ENCODE measurements at places on chromosomes 3 and 15. TPM values are rescaled to one million over a fixed set of nuclear protein-coding genes. Genes with fewer than 3 reads are reported as not detected.

DNA sequence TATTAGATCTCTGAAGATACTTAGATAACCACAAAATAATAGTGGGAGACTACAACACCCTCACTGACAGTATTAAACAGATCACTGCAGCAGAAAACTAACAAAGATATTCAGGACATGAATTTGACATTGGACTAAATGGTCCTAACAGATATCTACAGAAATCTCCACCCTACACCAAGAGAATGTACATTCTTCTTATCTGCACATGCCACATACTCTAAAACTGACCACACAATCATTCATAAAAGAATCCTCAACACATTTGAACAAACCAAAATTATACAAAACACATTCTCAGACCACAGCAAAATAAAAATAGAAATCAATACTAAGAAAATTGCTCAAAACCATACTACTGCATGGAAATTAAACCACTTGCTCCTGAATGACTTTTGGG, 116.3 kb downstream of the DTWD1 start:
- DNase-seq: no peak

- no peak for DNase-seq
Measured at GRCh38 chr15:98858610-98859023, 149.0 kb downstream of the PGPEP1L start.

DNA sequence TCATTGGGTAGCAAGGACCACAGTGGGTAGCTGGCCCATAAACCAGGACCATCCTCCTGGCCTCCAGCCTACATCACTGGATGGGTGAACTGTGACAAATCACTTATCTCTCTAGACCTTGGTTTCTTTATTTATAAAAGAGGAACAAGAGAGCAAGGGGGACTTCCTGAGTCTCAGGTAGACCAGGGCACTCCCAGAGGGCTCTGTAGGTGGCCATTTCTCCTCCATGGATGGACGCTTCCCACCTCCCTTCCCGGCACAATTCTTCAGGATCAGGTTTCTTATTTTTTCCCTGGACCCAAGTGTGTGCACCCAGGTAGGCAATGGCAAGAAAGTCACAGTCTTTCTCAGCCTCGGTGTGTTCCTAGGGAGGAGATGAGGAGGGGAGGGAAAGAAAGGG, 41.4 kb upstream of the SPATA12 start:
- no peak for DNase-seq

- no peak for DNase-seq
Measured at GRCh38 chr15:69576948-69577351, 124.3 kb downstream of the RPLP1 start.

- DNase-seq: no peak
Measured at GRCh38 chr3:49610666-49611280, 56.5 kb downstream of the BSN start.

GRCh38 chr15:35040339-35041255, 44.5 kb downstream of the NANOGP8 start:
- no peak for DNase-seq

DNA sequence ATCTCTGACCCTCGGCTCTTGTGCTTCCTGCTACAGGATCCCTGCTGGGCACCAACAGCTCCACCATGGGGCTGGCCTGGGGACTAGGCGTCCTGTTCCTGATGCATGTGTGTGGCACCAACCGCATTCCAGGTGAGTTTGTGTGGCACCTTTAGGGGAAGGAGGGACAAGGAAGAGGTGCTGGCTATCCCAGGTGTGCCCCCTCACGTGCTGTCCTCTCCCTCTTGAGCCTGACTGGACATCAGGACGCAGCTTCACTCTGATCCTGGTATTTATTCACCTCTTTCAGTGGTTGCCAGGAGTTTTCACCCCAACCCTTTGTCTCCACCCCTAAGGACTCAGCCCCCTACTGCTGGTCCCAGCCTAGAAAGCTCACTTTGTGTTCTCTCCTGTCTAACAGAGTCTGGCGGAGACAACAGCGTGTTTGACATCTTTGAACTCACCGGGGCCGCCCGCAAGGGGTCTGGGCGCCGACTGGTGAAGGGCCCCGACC, 960 bp downstream of the THBS1 start:
- peak; percentile 52 for DNase-seq

DNA sequence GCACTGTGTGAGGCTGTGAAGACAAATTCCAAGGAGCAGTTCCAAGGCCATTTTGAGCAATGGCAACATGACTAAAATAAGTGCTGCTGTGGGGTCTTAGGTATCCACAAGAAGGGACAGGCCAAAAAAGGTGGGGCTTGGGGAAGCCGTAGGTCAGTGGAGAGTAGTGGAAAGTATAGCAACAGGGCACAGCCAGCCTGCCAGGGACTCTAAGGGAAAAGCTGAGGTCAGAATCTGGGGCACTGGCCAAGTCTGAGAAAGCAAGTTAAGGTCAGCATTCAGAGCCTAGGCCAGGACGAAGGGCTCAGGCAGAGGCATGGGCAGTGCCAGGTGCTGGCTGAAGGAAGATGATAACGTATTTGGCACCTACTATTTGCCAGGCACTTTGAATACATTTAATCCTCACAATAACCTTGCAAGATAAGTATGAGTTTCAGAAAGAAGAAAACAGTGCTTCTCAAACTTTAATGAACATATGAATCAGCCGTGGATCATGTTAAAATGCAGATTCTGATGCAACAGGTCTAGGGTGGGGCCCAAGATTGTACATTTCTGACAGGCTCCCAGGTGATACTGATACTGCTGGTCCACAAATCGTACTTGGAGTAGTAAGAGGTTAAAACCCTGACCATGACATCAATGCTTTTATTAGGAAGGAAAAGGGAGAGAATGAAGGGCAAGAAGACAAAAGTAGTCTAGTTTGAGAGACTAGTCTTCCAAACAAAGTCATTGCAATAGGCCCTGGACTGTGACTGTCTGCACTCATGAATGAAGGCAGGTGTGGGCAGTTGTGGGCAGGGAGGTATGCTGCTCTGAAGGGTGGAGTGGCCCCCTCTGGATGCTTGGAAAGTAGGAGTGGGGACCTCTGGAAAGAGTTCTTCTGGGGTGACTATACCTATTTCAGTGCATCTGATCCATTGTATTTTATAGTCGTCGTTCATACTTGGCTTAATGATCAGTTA, 106.3 kb upstream of the ANKRD28 start:
- DNase-seq: no peak

The PPP1R14D gene
- not detected for total RNA-seq

The CCR4 gene
- total RNA-seq: not detected

The FBXL22 gene
- total RNA-seq: 0.60 TPM

Measured in HT1080 (cell line).